ENCODE measurements at places on chromosomes 13 and 19.

DNA sequence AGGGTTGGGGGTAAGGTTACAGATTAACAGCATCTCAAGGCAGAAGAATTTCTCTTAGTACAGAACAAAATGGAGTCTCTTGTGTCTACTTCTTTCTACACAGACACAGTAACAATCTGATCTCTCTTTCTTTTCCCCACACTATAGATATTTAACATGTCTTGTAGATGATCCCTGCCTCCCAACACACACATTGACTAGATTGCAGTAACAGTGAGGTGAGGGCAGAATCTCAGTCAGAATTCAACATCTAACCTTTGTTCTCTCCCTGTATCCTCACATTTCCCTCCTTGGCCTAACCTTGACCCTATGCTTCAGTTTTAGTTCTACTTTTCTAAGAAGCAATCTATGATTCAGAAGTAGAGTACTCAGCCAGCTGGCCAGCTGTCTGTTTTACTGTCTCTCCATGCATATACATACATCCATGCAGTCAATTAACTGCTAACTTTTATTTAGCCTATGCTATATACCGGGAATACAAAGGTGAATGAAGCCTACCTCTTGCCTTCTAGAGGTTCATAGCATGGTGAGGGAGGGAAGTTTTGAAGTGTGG is 18.1 kb downstream of the DNAJC15 start:
- DNase-seq: no peak

GRCh38 chr13:75804605-75805004 is 168.5 kb downstream of the LMO7 start:
- no peak for DNase-seq

GRCh38 chr13:22220151-22221135 is 549.6 kb downstream of the FGF9 start:
- DNase-seq: no peak

GRCh38 chr19:43725468-43725867 is 9.6 kb downstream of the IRGC start:
- DNase-seq: no peak

DNA sequence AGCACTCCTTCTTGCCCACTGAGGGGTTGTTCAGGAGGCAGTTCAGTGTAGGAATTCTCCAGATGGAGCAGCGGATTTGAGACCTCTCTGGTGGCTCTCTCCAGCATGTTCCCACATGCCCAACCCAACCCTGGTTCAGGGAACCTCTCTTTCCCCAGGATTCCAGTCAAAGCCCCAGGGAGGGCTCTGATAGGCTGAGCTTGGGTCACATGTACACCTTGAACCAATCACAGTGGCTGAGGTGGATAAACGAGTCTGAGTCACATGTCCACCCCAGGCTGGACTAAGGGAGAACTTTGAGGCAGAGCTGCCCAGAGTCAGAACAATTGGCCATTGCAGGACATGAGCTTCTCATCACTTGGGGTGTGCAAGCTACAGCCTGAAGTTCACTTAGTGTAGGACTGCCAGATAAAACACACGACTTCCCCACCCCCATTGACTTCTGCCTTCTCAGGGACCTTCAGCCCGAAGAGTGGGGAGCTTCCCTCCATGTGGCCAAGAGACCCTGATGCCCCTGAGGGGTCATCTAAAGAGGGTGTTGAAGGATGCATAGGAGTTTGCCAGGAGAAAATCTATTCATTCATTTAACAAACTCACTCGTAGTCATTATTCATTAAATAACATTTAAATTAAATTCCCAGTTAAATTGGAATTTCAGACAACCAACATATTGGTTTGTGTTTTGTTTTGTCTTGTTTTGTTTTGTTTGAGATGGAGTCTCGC is 4.0 kb upstream of the MAST3 start:
- DNase-seq: no peak

- DNase-seq: no peak
Observed at GRCh38 chr13:42328672-42329071, 56.7 kb downstream of the AKAP11 start.

- no peak for DNase-seq
Observed at GRCh38 chr19:5282901-5283300, 57.7 kb downstream of the PTPRS start.

- peak; percentile 24 for DNase-seq
Observed at GRCh38 chr13:27295096-27295495, 24.5 kb downstream of the RASL11A start.

- DNase-seq: peak; percentile 93
Observed at GRCh38 chr19:4400135-4400936, at the start of gene SH3GL1. Gene SH3GL1 (minus strand): TSS chr19:4400547. CDS start chr19:4400368, 179 bp downstream.

DNA sequence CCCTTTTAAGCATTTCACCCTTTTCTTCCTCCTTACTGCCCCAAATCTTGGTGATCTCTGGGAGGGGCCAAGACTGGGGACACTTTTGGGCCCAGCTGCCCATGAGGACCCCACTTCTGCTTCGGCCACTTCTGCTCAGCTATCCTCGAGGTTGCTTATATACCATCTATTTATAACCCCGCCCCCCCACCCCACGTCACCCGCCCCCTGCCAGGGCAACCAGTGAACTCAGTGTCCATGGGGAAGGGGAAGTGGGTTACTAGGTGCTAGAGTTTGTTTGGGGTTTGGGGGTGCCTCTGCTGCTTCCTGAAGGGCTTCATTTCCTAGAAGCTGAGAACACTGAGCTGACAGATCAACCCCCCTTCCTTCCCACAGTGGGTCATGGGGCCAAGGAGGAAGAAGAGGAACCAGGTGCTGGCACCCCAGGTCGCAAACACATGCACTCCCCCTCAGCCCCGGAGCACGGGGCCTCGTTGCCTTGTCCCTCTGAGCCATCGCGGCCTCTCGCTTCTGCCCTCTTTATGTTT is 6.1 kb upstream of the ADGRE5 start:
- no peak for DNase-seq

DNA sequence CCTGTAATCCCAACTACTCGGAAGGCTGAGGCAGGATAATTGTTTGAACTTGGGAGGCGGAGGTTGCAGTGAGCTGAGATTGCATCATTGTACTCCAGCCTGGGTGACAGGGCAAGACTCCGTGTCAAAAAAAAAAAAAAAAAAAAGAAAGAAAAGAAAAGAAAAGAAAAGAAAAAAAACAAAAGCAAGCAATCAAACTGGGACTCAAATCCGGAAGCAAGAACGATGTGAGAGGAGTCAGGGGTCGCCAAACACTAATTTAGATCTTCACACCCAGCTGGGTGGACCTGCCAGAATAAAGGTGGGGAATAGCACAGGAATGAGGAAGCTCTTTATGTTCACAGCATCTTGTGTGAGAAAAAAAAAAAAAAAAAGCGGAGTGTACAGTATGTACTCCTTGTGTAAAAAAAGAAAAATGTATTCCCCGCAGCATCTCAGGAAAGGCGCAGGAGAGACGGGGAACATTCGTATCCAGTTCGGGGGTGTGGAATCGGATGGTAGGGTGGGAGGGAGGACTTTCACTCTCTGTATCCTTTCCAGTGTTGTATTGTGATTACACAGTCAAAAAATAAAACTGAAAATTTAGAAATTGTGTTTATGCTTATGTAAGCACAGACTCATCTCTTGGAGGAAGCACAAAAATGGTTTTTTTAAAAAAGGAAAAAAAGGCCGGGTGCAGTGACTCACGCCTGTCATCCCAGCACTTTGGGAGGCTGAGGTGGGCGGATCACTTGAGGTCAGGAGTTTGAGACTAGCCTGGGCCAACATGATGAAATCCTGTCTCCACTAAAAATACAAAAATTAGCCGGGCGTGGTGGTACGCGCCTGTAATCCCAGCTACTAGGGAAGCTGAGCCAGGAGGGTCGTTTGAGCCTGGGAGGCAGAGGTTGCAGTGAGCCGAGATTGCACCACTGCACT is 7.6 kb downstream of the DNAJB1 start:
- no peak for DNase-seq
